Effector CD8-positive, alpha-beta T cell (primary cell): ENCODE measurements at places on chromosomes 16 and 17.

- DNase-seq: no peak
These were observed 514 bp downstream of the THRA start for GRCh38 chr17:40063187-40063771.

- no peak for DNase-seq
These were observed 1.2 kb downstream of the EVI2A start for GRCh38 chr17:31320241-31320640.

- no peak for DNase-seq
These were observed 496 bp downstream of the TOX3 start for GRCh38 chr16:52546291-52547003.

GRCh38 chr16:2609827-2610470 is 72.1 kb downstream of the PDPK1 start:
- DNase-seq: no peak

DNA sequence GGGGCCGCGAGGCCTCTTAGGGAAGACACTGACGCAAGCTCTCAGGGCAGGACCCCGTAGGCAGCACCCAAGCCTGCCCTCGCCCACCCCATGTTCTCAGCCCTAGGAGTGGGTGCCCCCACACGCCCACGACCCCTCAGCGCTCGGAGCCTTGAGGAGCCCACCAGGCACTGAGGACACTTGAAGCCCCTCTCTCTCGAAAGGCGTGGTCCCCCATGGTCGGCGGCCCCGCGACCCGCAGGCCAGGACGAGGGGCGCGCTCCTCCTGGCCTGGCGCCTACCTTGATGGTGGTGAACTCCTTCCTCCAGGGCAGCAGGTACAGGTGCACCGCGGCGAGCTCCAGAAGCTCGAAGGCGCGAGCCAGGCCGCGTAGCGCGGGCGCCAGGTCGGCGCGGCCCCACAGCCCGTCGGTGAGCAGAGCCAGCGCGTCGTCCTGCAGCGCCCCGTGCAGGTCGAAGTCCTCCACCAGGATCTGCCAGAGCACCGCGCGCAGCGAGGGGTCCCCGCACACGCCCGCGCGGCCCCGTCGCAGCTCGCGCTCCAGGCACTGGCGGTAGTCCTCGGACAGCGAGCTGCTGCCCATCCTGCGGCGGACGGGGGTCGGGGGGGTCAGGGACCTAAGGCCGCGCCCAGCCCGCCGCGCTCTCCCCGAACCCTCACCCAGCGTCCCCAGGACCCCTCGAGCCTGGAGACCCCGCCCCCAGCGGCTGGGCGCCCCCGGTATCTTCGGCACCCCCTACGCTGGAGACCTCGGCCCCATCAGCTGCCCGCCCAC is 668 bp downstream of the SPATA2L start:
- DNase-seq: peak; percentile 30

DNA sequence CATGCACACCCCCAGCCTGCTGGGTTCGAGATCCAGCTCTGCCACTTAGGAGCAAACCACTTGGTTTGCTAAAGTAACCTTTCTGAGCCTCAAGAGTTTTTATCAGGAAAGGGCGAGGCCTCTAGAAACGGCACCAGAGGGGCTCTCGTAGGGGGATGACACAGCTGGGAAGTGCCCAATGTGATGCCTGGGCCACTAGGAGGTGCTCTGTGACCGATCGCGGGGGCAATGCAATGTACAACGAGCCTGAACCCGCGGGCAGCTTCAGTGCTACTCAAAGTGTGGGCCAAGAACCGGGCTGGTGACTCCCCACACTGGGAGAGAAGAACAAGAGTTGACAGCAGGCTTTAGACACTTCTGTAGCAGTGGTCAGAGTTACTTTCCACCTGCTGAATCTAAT is 9.4 kb downstream of the C16orf89 start:
- peak; percentile 6 for DNase-seq

DNA sequence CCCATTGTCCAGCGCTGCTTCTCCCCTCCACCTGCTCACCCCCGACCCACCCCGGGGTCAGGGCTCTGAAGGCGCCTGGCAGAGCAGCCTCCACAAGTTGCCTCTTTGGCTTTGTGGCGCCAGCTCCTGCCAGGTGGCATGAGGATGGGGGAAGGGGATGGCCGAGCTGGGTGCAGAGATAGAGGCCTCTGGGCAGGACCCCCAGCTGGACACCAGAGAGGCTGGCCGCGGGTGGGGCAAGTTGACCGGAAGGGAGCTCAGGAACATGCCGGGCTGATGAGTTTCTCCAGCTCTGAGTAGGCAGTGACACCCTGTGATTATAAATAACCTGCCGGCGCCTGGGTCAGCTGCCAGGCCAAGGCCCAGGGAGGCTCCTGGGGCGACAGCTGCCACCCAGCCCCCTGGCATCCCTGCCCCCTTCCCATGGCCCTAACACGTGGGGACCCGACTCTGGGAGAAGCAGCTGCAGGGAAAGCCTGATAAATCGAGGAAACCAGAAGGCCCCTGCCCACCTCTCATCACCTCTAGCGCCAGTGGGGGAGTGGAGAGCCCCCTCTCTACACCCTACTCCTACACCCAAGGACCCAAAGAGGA is 729 bp downstream of the P2RX5 start:
- no peak for DNase-seq

DNA sequence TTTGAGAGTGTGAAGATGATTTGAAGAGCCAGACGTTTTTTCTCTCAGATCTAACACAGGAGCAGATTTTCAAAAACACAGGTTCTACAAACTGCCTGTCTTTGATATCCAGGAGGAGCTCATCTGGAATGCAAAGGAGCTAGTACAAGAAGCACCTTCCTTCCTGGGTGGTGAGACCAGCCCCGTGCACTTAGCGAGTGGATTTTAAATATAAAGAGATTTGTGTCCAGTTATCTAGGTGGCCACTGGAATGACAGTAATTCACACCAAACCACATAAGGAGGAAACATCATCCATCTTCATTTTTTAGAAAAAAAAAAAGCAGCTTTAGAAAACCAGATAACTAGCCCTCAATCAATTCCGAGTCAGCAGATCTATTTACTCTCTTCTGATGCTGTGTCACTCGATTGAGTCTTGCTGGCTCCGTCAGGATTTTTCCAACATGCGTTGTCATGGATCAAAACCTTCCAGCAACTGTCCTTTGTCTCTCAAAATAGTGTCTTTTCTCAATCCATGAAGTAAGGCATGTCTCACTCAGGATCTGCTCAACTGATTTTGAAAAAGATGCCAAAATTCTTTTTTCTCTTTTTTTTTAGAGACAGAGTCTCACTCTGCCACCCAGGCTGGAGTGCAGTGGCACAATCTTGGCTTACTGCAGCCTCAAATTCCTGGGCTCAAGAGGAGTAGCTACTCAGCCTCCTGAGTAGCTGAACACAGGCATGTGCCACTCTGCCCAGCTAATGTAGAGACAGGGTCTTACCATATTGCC is 451.2 kb upstream of the PSMD7 start:
- DNase-seq: no peak

- DNase-seq: no peak
These were observed 65.4 kb downstream of the MRC2 start for GRCh38 chr17:62692721-62693431.

DNA sequence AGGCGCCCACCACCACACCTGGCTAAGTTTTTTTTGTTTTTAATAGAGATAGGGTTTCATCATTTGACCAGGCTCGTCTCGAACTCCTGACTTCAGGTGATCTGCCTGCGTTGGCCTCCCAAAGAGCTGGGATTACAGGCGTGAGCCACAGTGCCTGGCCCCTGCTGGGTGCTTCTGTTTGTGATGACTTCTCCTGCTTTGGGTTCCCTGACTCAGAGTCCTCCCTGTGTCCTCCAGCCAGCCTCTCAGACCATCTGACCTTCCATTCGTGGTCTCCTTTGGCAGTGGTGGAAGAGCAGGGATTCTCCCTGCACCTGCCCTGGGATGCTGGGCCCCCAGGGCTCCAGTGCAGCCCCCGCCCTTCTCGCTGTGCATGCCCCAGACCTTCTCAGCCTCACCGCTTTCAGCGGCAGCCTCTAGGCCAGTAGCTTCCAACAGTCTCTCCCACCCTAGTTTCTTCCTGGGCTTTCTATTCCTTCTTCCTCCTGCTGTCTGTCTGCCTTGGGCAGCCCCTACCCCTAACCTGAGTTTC is 13.2 kb downstream of the BEAN1 start:
- no peak for DNase-seq

GRCh38 chr16:9097266-9098219 is 6.1 kb downstream of the HAPSTR1 start:
- DNase-seq: no peak

- DNase-seq: no peak
These were observed 332.8 kb upstream of the ERCC4 start for GRCh38 chr16:13587181-13587580.

- DNase-seq: no peak
These were observed 15.9 kb downstream of the SHISA6 start for GRCh38 chr17:11256877-11257276.

- no peak for DNase-seq
These were observed 4.0 kb downstream of the AKTIP start for GRCh38 chr16:53498984-53499383.

- no peak for DNase-seq
These were observed 48.7 kb downstream of the GPRC5B start for GRCh38 chr16:19835968-19836421.

DNA sequence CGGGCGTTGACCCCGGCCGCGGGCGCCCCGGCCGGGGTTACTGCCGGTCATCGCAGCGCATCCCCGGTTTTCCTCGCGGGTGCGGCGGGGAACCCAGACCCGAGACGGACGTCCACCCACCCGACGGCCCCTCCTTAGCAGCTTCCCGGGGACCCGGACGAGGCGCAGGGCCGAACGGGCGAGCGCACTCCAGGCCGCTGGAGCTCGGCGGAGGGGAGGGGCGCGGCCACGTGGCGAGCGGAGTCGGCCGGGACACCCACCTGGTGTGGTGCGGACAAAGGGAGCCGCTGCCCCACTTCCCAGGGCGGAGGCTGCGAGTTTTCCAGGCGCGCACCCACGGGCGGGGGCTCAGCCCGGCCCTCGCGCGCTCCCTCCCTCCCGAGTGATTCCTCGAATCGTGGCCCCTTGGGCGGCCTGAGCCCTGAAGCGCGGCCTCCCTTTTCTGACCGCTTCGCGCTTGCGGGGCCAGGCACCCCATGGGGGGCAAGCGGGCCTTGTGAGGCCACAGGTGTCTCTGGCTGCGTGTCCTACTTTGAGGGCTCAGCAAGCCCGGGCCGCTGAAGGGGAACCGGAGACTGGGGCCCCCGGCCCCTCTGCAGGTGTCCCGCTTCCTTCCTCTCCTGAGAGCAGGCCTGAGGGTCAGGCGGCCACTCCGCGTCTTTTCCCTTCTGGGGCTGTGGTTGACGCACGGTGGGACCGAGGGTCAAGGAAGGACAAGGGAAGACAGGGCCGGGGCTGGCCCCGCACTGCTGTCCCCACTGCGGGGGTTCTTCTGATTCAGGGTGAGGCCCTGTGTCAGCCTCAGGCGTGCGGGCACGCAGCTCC is 1.1 kb upstream of the FASN start:
- DNase-seq: no peak

- DNase-seq: no peak
These were observed 47.0 kb upstream of the CDRT4 start for GRCh38 chr17:15514469-15514868.

DNA sequence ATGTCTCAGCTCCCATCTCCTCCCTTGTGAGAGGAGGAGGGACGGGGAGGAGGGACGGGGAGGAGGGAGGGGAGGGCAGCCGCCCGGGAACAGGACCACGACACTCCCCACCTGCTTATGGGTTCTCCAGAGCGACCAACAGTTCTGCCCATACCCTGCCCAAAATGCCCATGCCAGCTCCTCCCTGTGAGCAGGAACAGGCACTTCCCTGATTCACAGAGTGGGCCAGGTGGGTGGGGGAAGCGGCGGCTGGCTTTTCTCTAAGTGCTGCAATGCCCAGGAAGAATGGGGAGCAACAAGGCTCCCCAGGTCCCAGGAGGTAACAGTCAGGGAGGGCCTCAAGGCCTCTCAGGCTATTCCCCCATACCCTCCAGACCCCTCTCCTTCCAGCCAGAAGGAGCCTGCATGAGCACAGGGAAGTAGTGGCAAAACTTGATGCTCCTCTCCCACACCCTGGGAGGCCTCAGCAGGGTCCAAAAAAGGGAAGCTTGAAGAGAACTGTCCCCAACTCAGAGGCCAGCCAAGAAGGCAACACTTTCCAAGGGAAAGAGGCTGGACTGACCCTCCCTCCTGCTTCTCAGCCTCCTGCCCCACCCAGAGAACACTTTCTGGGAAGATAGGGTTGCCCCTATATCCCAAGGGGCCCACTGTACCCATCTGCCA is 53.8 kb downstream of the MYO18A start:
- DNase-seq: no peak

GRCh38 chr16:11354733-11355574 is 9.7 kb downstream of the RMI2 start:
- peak; percentile 24 for DNase-seq

DNA sequence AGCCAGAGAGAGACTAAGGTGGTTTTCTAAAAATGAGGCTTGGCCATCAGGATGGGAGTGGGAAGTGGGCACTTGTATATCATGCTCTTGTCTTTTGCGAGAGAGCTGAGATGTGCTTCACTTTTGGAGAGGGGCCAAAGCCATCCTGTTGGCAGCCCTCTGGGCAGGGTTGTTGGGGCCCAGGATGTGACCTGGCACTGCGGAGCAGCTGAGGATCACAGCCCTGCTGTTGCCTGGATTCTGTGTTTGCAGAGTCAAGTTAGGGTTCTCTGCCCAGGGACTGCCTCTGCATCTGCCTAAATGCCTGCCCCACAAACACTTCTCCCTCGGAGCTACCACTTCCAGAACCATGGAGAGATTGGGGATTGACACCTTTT is 71.2 kb downstream of the PLD6 start:
- DNase-seq: no peak

GRCh38 chr17:47742319-47743181 is 9.5 kb downstream of the TBX21 start:
- DNase-seq: peak; percentile 26

DNA sequence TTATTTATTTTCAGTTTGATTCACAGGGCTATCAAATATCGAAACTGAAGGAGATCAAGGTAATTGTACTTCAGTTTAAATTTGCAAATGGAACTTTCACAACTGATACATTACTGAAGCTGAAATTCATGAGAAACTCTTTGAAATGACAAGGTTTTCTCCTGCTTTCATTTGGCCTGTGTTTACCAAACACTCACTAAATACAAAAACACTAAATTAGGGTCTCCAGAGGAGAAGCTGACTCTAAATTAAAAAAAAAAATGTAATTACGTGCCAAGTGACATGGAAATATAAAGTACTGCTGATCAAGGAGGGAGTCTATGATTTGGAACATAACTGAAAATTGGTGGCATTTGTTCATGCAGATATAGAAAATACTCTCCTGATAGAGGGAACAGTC is 205.8 kb downstream of the CDH11 start:
- DNase-seq: no peak

DNA sequence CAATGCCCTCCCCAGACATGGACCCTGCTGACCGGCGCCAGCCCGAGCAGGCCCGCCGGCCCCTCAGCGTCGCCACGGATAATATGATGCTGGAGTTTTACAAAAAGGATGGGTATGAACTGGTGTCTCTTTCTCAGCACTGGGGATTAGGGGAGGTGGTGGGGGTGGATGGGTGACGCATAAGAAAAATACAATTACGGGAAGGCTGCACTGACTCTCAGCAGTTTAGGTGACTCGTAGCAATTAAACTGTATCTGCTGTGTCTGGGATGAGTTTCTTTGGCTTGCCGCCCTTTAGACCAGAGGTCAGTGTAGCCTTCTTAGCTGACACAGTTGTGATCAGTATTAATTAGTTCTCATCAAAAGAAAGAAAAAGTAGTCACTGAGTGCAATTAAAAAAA is 59.0 kb downstream of the ELAC2 start:
- no peak for DNase-seq

GRCh38 chr16:66617010-66617434 is 12.5 kb downstream of the CMTM3 start:
- no peak for DNase-seq
